ENCODE measurements at places on chromosomes 2 and 18.
A peak's percentile ranks its signal among the peaks of the same experiment; 100 is the strongest.

DNA sequence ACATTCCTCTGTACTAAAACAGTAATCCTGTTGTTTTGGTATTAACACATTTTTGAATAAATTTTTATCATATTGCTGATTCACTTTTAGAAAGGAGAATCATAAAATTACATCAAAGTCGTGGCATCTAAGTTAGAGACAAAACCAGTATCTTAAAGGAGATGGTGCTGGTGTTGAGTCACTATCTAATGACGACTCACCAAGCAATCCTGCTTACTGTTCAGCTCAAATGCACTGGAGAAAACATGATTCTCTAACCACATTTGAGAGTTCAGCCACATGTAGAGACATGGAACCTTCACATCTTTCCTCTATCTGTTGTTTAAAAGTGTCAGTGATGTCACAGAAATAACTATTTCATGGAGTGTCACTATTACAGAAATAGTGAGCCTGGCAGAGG, 473.8 kb downstream of the TGIF1 start:
- DNase-seq = no peak

DNA sequence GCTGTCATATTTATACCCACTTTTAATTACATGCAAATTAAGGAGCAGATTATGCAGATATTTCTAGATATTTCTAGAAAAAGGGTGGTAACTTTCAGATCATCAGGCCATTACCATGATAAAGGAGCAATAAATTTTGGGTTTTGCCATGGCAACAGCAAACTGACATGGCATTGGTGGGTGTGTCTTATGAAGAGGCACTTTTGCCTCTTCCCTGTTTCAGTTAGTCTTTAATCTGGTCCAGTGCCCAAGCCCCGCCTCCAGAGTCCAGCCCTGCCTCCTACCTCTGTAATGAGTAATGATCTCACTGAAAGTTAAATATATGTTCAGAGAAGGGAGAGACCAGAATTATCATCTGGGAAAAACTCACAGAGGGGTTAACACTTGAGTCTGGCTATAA, 124.8 kb downstream of the SCG2 start:
- no peak for DNase-seq

DNA sequence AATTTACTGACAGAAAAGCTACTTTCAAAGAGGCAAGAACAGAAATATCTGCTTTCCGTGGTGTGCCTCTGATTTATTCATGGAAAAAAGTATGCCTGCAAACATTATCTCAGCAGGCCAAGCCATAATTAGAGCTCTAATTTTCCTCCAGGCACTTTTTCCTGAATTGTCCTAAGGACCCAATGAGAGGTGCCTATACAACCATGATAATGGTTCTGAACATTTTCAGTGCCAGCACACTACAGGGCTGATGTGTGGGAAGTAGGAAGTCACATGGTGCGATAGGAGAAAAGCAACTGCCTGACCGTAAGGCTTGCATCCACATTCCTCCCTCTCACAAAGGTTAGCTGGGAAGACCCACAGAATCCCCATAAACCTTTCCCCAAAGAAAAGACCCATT, 45.9 kb upstream of the EGR4 start:
- no peak for DNase-seq

DNA sequence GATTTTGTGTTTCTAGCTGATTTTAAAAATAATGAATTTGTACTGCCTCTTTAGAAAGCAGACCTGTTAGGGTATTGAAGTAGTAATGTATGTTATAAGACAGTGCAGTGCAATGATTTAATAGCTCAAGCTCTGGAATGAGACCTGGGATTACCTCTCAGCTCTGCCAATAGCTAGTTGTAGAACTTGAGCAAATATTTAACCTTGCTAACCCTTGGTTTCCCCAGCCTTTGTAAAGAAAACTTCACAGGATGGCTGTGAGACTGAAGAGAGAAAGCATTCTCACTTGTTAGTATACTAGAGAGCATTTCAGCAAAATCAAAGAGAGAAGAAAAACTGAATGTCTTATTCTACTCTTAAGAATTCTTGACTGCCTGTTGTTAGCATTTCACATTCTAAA, 293.9 kb downstream of the KIAA1328 start:
- no peak for DNase-seq

DNA sequence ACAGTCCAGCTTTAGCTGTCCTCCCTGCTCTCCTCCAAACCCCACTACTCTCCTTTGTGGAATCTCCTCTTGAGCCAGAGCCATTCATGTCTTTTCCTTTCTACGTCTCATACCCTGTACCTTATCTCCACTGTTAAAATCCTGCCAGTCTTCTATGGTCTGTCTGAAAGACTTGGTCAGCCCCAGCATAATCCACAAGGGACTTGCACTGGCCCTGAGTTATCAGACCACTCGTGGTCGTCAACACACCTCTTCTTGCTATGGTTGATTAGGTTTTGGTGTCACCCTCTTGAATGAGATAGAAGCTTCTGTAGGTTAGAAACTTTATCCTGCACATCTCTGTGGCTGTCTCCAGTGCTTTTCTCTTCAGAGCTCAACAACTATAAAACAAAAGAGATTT, 56.8 kb downstream of the MYO1B start:
- DNase-seq = no peak

- DNase-seq = no peak
Measured at GRCh38 chr2:176650104-176650837, 381.0 kb downstream of the MTX2 start.

DNA sequence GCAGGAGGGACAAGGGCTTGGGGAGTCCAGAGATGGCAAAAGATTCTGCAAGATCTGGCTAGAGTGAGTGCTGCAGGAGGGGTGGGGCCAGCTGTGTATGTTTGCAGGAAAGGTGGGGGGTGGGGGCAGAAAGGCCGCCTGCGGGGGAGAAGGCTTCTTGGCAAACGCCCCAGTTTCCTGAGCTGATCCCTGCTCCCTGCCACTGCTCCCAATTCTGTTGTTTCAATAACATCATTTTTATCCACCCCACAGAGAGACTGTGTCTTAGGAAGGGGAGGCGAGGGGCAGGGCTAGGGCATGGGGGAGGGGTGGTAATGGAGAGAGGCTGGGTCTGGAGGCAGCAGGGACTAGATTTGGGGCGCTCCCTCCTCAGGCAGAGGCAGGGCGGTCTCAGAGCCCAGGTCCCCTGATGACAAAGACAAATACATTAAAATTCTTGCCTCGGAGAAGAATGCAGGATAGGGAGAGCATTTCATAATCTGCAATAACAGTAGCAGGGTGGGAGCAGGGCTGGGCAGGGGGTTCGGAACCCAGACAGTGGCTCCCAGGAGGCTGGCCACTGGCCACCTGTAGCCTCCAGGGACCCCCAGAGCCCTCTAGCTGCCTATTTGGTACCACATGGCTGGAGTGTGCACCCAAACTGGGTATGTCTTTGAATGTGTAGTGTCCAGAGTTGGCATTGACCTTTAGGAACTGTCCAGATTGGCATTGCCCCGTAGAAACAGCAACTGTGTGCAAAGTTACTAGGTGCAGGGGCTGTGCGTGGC, 2.1 kb upstream of the WNT6 start:
- no peak for DNase-seq

- no peak for DNase-seq
Measured at GRCh38 chr18:66759050-66759828, 155.3 kb upstream of the CDH19 start.

DNA sequence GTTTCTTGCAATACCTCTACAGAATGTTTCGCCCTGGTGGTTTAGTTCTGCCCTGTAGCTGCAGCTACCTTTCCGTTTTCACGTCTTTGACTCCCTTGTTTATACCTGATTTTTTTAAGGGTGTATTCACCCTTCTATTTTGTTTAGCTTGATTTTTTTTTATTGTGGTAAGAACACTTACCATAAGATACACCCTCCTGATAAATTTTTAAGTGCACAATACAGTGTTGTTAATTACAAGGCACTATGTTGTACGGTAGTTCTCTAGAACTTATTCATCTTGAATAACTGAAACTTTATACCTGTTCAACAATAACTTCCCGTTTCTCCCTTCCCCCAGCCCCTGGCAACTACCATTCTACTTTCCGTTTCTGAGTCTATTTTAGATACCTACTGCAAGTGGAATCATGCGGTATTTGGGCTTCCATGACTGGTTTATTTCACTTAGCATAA, 48.9 kb upstream of the NABP1 start:
- peak; percentile 14 for DNase-seq

- DNase-seq = no peak
Measured at GRCh38 chr2:159091381-159091780, 122.9 kb downstream of the TANC1 start.

GRCh38 chr2:102514061-102514785, 41.2 kb downstream of the SLC9A4 start:
- DNase-seq = no peak

- no peak for DNase-seq
Measured at GRCh38 chr18:24600076-24600654, 139.7 kb downstream of the HRH4 start.

DNA sequence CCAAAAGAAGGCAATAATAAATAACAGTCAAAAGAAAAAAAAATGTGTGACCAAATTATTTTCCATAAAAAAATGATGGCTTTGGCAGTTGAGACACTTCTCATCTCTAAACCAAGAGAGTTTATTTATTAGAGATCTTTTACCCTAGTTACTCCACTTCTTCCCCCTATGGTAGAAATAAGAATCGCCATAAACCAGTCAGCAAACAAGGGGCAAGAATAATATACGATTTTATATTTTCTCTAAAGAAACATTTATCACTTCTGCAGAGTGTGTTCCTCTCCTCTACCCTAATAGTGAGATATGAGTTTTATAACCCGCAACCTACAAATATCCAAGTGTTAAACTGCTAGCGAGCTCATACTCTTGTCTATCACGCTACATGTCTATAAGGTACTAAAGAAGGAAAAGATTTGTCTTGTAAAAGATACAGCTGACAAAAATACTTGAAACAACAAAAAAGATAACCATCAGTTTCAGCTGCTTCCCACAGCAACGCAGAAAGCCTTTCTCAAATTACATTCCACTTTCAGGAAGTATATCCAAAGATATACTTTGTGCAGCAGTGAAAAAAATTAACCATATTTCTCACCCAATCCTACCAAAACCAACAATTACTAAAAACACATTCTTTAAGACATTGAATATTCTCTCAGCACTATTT, 2.3 kb downstream of the RNF103 start:
- DNase-seq = no peak

DNA sequence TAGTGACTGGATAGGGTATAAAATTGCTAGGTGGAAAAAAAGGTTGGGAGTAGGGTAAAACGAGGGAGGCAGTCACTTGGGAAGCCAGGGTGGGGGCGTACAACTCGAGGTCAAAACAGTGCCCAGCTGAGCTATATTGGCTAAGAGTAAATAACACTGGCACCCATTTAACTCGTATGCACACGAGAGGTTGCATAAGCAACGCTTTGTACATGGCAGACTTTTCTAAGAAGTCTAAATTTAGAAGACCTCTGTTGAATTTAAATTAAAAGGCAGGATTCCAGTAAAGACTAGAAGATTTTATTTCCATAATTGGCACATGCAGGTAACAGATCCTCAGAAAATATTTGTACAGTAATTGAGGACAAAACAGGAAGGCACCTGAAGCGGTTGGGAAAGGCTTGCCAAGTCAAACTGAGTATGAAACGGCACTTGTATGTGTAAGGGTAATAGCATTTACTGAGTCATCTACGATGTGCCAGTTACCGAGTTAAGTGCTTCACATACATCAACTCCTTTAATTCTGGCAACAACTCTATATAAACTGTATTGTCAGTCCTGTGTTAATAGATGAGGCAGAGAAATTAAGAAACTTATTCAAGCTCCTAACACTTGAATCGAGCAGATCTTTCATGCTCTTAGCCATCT, 1.4 kb upstream of the MALT1 start:
- DNase-seq = no peak

- DNase-seq = no peak
Measured at GRCh38 chr18:36179562-36180355, 7.5 kb upstream of the MOCOS start.

- DNase-seq = no peak
Measured at GRCh38 chr2:204282525-204282924, 262.8 kb upstream of the PARD3B start.

DNA sequence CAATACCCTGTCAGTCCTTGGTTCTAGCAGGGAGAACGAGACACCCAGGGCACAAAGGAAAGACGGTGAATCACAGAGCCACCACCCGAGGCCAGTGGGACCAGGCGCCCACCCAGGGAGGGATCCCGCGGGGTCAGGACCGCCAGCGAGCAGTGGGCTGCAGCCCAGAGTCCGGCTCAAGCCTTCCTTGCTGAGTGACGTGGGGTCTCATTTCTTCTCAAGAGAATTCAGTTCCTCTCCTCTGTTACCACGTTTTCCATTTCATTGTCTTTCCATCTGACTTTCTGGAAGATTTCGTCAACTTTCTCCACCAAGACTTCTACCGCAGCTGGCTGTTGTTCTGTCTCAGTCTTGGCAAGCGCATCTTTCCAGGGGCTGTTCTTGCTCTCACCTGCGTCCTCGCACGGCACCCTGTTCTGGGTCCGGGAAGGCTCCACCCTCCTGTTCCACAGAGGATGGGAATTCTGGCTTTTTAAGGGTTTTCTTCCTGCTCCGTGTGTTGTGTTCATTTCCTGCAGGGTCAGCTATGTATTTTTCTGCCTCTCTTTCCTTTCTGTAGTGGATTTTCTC, 248.6 kb downstream of the NDUFA10 start:
- no peak for DNase-seq

GRCh38 chr2:14642499-14642898, 10.0 kb downstream of the LRATD1 start:
- DNase-seq = no peak

DNA sequence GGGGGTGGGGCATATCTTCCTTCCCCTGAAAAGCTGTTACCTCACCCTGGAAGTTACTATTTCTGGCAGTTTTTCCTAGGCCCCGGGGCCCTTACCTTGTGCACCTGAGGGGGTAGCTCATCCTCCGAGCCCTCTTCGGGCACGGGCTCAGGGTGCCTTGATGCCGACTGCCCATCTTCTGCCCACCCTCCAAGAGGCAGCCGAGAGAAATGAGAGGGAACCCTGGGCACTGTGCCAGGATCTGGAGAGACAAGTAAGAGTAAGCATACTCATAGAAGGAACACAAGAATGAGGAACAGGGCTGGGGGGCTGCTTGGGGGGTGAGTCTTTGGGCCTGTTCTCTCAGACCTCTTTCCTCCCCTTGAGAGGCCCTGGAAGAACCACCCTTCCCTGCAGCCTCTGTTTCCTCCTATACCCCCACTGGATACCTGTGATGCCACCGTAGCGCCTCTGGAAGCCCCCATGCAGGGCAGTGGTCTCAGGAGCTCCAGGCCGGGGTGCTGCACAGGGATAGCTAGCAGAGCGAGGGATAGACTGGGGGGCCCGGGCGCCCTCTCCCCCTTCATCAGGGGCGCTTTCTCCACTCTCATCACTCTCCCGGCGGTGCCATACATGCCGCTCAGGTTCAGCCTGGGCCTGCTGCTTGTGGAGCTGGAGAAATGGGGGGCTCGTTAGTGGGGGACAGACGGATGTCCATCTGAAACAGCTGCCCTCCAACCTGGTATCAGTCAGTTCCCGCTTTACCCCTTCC, 2.1 kb upstream of the ABCB6 start:
- no peak for DNase-seq

GRCh38 chr2:190891372-190891771, 10.8 kb downstream of the GLS start:
- no peak for DNase-seq
